ENCODE measurements at places on chromosomes 5 and 9.

DNA sequence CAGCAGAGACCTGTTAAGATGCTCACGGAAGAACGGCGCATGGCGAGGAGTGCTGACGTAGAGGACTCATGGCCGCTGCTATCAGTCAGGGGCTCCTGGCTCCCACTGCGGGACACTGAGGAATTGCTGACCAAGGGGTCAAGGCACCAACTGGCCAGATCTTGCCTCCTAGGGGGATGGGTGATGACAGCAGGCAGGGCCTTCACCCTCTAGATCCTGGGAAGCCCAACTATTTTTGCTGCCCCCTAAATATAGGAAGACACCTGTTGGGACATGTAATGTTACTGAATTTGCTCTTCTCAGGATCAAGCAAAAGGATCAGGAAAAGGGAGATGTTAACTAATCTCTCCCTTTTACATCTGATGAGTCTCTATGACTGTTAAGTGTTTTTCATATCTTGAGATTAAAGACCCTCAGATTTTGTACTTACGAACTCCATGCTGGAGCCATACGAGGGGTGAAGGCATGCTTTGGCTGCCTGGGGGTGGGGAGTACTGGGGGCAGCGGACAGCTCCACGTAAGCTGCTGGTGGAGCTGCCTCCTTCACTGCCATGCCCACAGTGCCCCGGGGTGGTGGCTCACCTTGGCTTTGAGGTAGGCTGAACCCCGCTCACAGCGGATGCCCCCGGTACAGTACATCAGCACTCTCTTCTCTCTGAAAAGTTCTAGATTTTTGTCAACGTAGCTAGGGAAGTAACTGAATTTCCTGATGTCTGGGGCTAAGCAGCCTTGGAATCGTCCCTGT is 28.1 kb downstream of the TSTD2 start:
- no peak for DNase-seq

DNA sequence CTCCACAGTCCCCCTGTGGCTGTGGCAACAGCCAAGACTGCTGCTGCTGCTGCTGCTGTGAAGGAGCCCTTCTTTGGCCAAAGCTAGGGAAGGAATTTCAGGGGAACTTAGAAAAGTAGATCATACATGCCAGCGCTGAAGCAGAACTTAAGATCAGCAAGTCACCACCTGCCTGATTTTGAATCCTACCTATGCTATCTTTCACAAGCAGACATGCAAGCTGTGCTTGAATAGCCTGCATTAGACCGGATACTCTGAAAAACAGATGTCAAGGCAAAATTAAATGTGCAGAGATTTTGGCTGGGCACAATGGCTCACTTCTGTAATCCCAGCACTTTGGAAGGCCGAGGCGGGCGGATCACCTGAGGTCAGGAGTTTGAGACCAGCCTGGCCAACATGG is 99.3 kb upstream of the ZNF366 start:
- DNase-seq, result no peak

DNA sequence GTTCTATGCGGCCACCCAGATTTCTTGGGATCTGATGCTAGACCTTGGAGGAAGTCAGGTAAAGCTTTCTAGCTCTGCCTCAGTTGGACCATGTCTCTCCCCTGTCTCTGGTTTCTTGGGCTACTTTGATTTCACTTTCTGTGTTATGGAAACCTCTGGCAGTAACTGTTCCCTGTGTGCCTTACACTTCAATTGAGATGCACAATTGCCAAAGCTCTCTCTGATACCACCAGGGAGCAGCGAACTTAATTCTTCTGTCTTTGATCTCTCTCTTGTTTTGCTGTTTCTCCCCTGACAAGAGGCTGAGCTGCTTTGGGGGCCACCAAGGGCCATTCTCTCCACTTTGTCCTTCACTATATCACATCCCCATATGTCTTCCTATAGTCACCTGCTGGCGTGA is 61.4 kb downstream of the PGM5 start:
- no peak for DNase-seq

DNA sequence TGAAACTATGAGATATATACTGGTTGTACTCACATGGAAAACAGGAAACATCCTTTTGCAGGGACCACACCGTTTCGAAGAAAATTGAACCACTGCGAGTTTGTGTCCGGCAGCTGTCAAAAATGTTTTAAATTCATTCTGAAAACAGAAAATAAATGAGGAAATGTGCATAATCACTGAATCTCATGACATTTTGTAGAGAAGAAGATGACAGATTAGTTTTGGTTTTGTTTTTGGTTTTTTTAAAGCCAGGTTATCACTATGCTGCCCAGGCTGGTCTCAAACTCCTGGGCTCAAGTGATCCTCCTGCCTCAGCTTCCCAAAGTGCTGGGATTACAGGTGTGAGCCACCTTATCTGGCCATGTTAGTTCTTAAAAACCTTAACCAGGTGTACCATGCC is 3.5 kb downstream of the TXNDC8 start:
- DNase-seq, result no peak

DNA sequence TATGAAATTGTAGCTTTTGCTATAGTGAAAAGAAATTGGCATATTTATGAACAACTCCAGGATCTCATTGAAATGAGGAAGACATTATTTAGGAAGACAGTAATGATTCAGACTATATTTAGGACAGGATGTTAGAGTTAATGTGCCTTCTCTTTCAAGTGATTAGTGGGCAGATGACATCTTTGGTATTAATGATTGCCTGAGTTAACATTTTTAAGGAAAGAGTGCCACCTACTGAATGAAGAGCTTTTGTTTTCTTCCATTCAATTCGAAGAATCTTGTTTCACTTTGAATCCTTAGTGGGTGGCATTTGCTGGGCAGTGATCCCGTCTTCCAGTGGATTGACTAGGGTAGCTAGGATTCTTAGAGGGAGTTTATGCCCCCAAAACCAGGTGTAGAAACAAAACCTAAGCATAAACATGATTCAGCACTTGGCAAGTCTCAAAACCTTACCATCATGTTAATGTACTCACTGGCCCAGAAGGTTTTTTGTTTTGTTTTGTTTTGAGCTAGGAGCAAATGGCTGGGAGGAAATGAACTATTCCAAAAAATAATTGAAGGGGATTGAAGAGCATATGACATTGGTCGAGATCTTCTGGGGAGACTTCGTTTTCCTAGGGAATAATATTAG is 23.2 kb downstream of the MAP3K1 start:
- DNase-seq, result no peak

DNA sequence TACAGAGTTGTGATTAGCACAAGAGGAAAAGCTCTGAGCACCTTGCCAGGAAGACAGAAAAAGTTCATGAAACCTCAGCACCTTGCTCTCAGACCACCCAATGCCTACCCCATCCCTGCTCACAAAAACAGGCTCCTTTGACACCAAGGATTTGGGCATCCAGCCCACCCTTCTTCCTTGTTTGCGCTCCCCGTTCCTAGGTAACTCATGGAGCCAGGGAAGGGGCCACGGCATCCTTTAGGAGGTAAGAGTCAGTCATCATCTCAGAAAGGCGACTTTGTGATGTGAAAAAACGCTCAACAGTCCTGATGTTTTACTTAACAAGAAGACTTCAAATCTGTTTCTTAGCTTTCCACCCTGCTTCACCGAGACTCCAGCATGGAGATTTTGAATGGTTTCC is 29.5 kb downstream of the SH3PXD2B start:
- no peak for DNase-seq

Measured in left ventricle myocardium superior (tissue), 1 donor.